ENCODE measurements at places on chromosomes 4 and X.

- DNase-seq, result no peak
Measured at GRCh38 chr4:74904509-74905065, 28.3 kb upstream of the PARM1 start.

DNA sequence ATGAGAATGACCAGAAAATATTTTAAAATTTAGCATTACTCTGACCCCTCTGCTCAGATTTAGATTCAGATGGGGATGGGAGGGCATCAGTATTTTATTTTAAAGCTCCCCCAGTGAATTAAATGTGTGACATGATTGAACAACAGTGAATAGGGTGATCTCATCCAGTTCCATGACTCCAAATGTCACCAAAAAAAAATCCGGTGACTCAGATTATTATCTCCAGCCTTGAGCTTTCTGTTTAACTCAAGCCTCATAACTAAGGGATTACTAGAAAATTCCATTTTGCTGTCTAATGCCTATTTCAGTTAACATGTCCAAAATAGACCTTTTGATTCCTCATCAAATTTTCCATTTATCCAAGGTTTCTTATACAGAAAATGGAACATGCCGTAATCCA, 121.8 kb upstream of the TMEM47 start:
- no peak for DNase-seq

- DNase-seq, result no peak
Measured at GRCh38 chr4:24056289-24056688, 166.4 kb upstream of the PPARGC1A start.

DNA sequence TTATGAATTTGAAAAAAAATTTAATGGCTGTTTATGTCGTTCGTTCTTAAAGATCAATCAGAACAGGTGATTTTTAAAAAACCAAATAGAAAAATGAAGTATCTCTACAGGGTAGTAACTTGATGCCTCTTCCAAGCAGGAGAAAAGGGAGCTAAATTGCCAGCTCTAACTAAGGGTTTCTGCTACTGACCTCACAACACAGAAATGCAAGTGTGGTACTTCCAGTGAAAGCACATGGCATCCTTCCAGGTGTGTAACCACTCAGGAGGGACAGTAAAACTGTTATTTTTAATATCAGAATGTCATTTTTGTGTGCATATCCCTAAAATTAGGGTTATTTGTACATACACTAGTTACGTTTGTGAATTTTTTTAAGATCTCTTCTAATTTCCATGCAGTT, 116.8 kb upstream of the ZCCHC13 start:
- no peak for DNase-seq

- DNase-seq, result no peak
Measured at GRCh38 chrX:72159769-72160168, 21.8 kb upstream of the PIN4 start.

GRCh38 chr4:81804849-81805248, 333.1 kb upstream of the RASGEF1B start:
- no peak for DNase-seq

DNA sequence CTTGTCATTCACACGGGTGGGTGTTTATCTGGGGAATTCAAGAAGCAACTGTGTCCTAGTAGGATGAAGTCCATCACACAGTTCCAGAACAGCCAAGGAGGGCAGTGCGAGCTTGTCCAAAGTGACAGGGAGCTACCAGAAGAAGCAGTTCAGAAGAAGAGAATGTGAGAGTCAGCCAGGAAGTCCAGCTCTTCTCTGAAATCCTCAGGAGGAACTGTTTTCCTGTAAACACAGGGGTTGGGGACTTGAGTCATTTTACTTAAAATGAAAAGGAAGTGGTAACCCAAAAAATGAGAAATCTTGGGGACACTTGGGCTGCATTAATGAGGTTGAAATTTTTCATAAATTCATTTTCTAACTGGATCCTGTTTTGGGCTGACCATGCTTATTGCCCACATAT, 8.2 kb upstream of the TLR10 start:
- no peak for DNase-seq

GRCh38 chrX:867502-867901, 236.9 kb downstream of the SHOX start:
- peak; percentile 4 for DNase-seq
